Lung (tissue), 17 donors: ENCODE measurements at places on chromosomes 12 and 14. TPM values are rescaled to one million over a fixed set of nuclear protein-coding genes. Genes with fewer than 3 reads are reported as not detected.

The RTN1 gene
- 9.0 TPM for total RNA-seq

The SLCO1C1 gene
- total RNA-seq: 2.2 TPM

The KRT6C gene
- not detected for total RNA-seq

The INHBC gene
- not detected for total RNA-seq

The BEST3 gene
- 0.52 TPM for total RNA-seq

The NGB gene
- total RNA-seq: not detected

The SLC7A8 gene
- total RNA-seq: 54.4 TPM

DNA sequence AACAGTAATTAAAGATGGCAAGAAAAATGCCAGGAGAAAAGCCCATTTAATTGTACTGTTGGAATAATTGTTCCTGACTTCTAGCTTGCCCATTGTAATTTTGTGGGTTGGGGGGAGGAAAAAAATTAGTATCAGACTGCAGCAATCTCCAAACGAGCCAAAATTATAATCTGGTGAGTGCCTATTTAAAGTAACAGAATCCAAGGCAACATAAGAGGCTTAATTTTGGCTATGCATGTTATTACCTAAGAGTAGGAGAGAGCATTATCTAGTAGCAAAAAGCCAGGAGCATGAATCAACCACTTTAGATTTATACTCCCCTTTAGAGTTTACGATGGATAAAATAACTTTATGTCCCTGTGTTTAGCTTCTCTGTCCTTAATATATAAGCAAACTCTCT, 14.6 kb upstream of the DENND5B start:
- no peaks in the 10 kb centered on the region for H3K27me3 ChIP-seq
- H3K27ac ChIP-seq: no peak overlapping the region
- no peaks in the 10 kb centered on the region for H3K36me3 ChIP-seq
- no peak overlapping the region for H3K4me3 ChIP-seq
- H3K4me1 ChIP-seq: no peaks in the 10 kb centered on the region

DNA sequence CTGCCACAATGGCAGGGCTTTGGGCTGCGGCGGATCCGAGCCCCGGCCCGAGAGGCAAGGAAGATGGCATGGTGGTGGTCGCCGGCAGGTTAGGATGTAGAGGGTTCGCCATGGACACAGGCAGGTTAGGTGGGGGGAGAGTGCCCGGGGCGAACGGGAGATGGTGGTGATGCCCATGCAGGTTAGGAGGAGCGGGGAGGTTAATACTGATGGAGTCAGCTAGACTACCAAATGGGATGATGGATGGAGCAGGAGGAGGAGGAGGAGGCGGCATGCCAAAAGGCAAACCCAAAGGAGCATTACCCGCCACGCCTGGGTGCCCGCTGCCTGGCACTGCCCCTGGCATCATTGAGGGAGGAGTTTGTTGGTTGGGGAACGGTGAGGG, 6.2 kb downstream of the MYL6 start:
- peaks cover 11% of the 10 kb centered on the region for H3K4me1 ChIP-seq
- peaks cover 64% of the 10 kb centered on the region for H3K36me3 ChIP-seq
- no peak overlapping the region for H3K27ac ChIP-seq
- H3K4me3 ChIP-seq: no peak overlapping the region
- DNase-seq: no peak

- peaks cover 3% of the 10 kb centered on the region for H3K36me3 ChIP-seq
- H3K4me1 ChIP-seq: no peaks in the 10 kb centered on the region
Observed at GRCh38 chr14:55026441-55026792, 482 bp downstream of the WDHD1 start.

GRCh38 chr14:102784892-102785594, 7.8 kb downstream of the TRAF3 start:
- H3K36me3 ChIP-seq: no peaks in the 10 kb centered on the region
- no peaks in the 10 kb centered on the region for H3K27me3 ChIP-seq
- H3K4me1 ChIP-seq: no peaks in the 10 kb centered on the region
- H3K27ac ChIP-seq: no peak overlapping the region

- DNase-seq: no peak
- no peak overlapping the region for H3K27ac ChIP-seq
- no peaks in the 10 kb centered on the region for H3K27me3 ChIP-seq
- no peak overlapping the region for H3K4me3 ChIP-seq
- H3K4me1 ChIP-seq: no peaks in the 10 kb centered on the region
Observed at GRCh38 chr12:47591795-47592194, 114.0 kb downstream of the RPAP3 start.

- no peak overlapping the region for H3K27ac ChIP-seq
- H3K27me3 ChIP-seq: no peaks in the 10 kb centered on the region
- DNase-seq: no peak
- H3K4me1 ChIP-seq: no peaks in the 10 kb centered on the region
- no peak overlapping the region for H3K4me3 ChIP-seq
Observed at GRCh38 chr12:15033029-15033428, 60.2 kb downstream of the PDE6H start.

GRCh38 chr12:86774841-86775388, 518.7 kb upstream of the MGAT4C start:
- H3K27me3 ChIP-seq: no peaks in the 10 kb centered on the region
- DNase-seq: no peak
- no peaks in the 10 kb centered on the region for H3K36me3 ChIP-seq
- no peak overlapping the region for H3K27ac ChIP-seq
- H3K4me1 ChIP-seq: peaks cover 3% of the 10 kb centered on the region

DNA sequence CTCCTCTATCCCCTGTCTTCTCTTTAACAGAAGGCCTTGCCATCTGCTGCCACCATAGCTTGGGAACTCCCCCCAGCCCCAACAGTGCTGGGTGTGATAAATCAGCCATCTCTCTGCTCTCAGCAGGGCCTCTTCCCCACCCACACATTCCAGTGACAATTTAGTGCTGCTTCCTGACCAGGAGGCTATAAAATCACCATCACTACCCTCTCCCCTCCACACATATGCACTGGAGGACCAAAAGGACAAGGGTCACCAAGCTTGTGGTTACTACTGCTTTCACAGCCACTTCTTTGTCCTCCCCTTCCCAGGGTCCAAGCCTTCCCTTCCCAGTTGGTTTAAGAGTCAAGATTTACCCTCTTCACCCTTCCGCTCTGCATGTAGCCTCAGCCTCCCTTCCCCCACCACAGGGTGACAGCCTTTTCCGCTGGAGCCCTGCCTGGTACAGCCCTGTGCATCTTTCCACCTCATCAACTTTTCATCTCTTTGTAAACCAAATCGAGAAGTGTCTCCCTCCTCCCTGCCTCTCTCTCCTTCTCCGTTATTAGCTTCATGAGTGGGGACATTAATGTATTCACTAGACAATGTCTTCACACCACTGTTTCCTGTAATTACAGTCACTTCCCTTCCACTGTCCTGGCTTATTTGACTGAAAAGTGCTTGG, 9.4 kb downstream of the PSMB5 start:
- H3K27ac ChIP-seq: no peak overlapping the region
- peak; percentile 42 for DNase-seq
- H3K36me3 ChIP-seq: peaks cover 17% of the 10 kb centered on the region
- H3K4me3 ChIP-seq: no peak overlapping the region
- H3K27me3 ChIP-seq: no peaks in the 10 kb centered on the region

GRCh38 chr14:28785096-28785952, 18.7 kb downstream of the FOXG1 start:
- H3K27ac ChIP-seq: no peak overlapping the region
- H3K4me1 ChIP-seq: peaks cover 11% of the 10 kb centered on the region
- DNase-seq: no peak
- no peak overlapping the region for H3K4me3 ChIP-seq
- H3K27me3 ChIP-seq: peaks cover 77% of the 10 kb centered on the region
- no peaks in the 10 kb centered on the region for H3K36me3 ChIP-seq

DNA sequence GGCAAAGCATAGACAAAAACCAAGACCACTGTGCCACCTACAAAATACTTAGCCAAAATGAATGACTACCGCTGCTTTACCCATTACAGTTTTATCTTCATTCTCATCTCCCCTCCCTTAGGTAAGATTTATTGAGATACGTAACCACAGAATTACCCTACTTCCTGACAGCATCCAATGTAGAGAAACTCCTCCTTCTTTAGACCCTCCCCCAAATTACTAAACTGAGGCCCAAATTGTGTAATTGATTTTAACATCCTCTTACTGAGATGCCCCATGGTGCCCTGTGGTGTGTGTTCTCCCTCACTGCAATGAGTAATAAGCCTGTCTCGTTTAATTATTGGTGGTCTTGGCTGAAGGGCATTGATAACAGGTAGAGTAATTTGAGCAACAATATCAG, 19.1 kb downstream of the VRK1 start:
- H3K4me3 ChIP-seq: no peak overlapping the region
- H3K27me3 ChIP-seq: no peaks in the 10 kb centered on the region
- H3K36me3 ChIP-seq: no peaks in the 10 kb centered on the region
- no peaks in the 10 kb centered on the region for H3K4me1 ChIP-seq
- DNase-seq: no peak

DNA sequence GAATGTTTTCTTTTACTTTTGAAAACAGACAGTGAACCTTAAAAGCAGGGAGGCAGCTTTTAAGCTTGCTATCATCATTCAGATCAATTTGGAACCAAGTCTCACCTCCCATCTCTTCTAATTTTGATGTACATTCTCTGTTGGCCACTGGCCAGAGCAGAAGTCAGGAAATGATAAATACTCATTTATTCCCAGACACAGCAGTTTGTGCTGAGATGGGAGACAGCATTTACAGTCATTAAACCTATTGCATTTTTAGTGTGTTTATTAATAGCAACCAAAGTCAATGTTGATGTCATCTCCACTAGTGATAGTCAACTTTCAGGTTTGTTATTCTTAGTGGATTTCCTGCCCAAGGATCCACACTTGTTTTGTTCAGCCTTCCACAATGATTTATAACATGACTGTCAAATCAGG, 320.0 kb upstream of the ATP2B1 start:
- DNase-seq: no peak
- H3K4me1 ChIP-seq: no peaks in the 10 kb centered on the region
- no peak overlapping the region for H3K4me3 ChIP-seq
- H3K27me3 ChIP-seq: no peaks in the 10 kb centered on the region
- no peaks in the 10 kb centered on the region for H3K36me3 ChIP-seq

DNA sequence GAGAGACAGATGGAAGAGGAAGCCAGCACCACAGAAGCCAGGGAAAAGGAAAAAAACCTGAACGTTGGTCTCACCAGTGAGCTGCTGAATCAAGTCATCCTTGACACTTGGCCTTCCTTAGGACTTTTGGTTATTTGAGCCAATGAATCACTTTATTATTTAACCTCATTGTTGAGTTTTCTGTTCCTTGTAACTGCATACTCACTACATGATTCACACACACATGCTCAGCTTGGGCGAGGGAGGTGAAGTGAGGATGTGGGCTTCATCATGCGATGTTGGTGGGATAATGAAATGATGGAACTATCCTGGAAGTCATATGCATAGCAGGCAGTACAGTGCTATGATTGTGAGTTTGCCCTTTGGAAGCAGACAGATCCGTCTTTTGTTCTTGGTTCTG, 40.6 kb upstream of the RPH3A start:
- no peaks in the 10 kb centered on the region for H3K36me3 ChIP-seq
- H3K4me1 ChIP-seq: no peaks in the 10 kb centered on the region
- no peaks in the 10 kb centered on the region for H3K27me3 ChIP-seq
- H3K27ac ChIP-seq: no peak overlapping the region

DNA sequence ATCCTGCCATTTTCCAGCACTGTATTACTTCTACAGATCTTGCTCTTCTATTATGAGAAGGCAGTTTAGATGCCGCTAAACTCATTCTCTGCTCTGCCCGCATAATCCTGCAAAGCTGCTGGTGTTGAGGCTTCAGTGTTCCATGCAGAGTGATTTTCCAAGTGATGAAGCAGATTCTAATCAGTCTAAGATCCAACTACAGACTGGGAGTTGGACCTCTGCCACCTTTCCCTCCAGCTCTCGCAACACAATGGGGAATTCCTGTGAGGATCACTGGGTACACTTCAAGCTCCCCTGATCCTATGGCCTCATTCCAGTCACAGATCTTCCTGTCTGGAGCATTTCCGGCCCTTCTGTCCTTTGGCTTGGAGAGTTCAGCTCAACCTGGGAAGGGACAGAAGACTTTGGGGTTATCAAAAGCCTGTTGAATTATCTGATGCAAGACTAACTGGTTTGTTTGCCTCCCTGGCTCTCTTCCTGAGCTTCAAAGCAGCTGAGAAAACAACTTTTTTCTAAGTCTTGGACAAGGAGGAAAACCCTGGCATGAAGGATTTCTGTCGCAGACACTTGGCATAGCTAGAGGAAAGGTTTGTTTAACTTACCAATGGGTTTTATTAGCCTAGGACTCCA, 333.9 kb downstream of the ZFP36L1 start:
- H3K27ac ChIP-seq: no peak overlapping the region
- peaks cover 25% of the 10 kb centered on the region for H3K4me1 ChIP-seq
- H3K4me3 ChIP-seq: no peak overlapping the region

GRCh38 chr12:96571101-96571862, 81.9 kb downstream of the CFAP54 start:
- no peaks in the 10 kb centered on the region for H3K27me3 ChIP-seq
- no peaks in the 10 kb centered on the region for H3K36me3 ChIP-seq
- no peak for DNase-seq
- no peak overlapping the region for H3K4me3 ChIP-seq
- no peaks in the 10 kb centered on the region for H3K4me1 ChIP-seq
- H3K27ac ChIP-seq: no peak overlapping the region

GRCh38 chr14:31950764-31951637, 126.1 kb upstream of the ARHGAP5 start:
- peaks cover 35% of the 10 kb centered on the region for H3K4me1 ChIP-seq
- no peak overlapping the region for H3K4me3 ChIP-seq
- peak; percentile 98 for DNase-seq
- H3K27me3 ChIP-seq: no peaks in the 10 kb centered on the region

DNA sequence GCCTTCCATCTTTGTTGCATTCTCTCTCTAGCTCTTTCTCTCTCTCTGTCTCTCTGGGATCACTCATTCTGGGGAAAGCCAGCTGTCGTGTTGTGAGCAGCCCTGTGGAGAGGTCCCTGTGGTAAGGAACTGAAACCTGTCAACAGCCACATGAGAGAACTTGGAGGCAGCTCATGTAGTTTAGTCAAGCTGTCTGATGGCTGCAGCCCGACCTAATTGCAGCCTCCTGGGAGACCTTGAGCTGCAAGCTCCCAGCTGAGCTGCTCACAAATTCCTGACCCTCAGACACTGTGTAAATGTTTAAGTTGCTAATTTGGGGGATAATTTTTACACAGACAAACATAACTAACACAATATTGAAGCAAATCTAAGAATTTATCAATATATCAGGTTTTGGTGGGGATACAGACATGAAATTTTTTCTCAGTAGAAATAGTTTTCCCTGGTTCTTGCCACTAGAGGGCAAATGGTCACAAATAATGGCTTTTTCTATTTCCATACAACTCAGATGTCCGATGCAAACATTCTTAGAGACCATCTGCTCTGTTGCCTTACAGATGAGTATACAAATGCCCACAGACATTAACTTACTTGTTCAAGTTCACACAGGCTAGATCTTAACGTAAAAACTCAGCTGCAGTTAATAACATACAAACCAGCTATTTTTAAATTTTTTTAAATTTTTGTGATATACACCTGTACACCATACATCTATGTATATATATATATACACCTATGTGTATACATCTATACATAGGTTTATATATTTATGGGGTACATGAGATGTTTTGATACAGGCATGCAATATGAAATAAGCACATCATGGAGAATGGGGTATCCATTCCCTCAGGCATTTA, 15.5 kb upstream of the KRR1 start:
- H3K27me3 ChIP-seq: no peaks in the 10 kb centered on the region
- no peaks in the 10 kb centered on the region for H3K36me3 ChIP-seq
- no peaks in the 10 kb centered on the region for H3K4me1 ChIP-seq
- DNase-seq: peak; percentile 33
